ENCODE measurements at places on chromosomes 16 and 17.

DNA sequence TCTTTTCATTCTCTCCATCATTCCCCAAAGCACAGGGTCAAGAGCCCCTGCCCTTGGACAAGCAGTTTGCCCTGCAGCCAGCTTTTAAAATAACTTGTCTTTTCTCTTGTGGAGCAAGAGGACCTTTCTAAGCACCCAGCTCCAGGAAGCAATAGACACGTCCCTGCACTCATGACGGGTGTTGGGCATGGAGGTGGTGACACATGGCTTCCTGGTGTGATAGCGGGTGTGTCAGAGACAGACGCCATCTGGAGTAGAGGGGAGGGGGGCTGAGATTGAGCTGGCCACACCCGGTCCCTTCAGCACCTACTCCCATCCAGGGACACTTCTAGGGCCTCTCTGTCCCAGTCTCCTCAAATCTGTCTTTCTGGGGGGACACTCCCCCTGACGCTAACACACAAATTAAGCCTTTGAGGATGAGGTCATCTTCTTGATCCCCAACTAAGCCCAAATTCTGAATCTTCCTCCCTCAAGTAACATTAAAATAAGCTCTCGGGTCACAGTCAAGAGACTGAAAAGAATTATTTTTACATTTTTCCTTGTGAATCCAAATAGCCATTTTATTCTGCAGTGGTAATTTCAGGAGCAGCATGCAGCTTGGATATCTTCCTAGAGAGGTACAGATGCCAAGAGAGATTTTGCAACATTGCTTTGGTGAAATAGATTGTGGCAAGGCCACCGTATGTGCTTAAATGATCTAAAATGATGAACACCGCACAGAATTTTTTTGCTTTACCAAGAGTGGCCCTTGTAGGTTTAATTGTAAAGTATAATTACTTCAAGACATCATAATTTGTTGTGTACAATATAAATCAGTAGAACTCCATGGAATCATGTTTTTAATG is 216.6 kb upstream of the IRX3 start:
- no peak for DNase-seq

GRCh38 chr16:78535098-78535497 is 435.6 kb downstream of the WWOX start:
- no peak for DNase-seq

DNA sequence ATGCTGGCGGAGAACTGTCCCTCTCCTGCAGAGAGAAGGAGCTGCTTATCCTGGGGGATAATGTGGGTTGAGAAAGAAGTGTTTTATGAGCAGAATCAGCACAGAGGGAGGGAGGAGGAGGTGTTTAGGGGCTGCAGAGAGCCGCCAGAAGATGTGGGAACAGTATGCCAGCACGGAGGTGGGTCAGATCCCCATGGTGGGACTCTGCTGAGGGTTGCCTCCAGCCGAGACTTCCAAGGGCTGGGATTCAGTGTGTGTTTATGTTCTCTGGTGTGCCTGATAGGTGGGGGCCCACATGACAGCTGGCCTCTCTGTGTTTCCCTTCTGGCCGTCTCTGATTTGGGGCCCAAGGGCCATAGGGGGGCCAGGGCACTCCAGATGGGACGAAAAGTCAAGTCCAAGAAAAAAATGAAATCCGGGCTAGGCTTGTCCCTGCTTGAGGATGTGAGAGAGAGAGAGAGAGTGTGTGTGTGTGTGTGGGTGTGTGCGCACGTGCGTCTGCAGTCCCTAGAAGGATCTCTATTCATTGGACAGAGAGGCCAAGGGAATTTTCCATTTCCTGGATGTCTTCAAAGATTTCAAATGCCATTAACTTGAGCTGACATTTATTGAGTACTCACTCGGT is 21.6 kb downstream of the PRKCB start:
- DNase-seq: no peak

- no peak for DNase-seq
These were observed 271.2 kb downstream of the CBLN1 start for GRCh38 chr16:49010396-49010795.

DNA sequence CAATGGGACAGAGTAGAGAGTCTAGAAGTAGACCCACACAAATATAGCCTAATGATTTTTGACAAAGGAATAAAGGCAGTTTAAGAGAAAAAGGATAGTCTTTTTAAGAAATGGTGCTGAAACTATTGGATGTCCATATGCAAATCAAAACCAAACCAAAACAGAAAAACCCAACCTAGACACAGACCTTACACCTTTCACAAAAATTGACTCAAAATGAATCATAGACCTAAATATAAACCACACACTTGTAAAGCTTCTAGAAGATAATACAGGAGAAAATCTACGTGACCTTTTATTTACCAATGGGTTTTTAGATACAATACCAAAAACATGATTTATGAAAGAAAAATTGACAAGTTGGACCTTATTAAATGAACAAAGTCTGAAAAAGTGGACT is 66.4 kb upstream of the MPHOSPH6 start:
- no peak for DNase-seq

- no peak for DNase-seq
These were observed 1.3 kb upstream of the CCDC92B start for GRCh38 chr17:2750721-2751120.

DNA sequence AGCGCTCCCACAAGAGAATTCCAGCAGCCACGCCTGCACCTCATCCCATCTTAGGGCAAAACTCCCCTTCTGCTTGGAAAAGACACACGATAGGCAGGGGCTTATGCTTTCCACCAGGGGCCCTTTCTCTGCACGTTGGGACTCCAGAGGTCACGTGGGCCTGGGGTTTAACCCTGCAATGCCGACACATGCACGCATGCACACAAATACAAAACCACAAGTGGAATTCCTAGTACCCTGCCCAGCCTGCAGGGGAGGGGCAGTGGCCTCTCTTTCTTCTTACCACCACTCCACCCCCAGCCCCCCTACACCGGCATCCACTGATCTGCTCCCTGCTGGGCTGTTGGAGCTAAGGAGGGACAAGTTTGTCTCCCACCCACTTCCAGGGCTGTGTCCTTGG is 16.8 kb upstream of the CCDC182 start:
- no peak for DNase-seq

GRCh38 chr17:78665952-78666920 is 89.0 kb upstream of the DNAH17 start:
- peak; percentile 9 for DNase-seq

DNA sequence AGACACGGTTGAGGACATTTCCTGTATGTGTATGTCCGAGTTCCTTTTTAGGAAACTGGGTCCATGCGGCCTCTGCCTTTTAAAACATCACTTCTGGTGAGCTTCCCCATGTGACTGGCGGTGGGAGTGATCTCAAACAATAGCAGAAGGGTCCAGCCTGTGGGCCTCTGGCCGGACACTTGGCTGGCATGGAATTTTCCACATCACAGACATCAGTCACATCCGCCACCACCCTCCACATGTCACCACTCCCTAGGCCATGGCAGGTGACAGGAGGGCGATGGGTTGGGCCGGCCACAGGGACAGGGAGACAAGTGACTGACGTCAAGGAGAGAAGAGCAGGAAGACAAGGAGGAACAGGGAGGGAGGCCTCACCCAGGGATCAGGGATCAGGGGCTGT is 83.7 kb downstream of the DNAH17 start:
- no peak for DNase-seq

- no peak for DNase-seq
These were observed 133.9 kb downstream of the SOCS1 start for GRCh38 chr16:11121914-11122692.

- DNase-seq: no peak
These were observed 42.5 kb downstream of the AKAP10 start for GRCh38 chr17:19935169-19935568.

DNA sequence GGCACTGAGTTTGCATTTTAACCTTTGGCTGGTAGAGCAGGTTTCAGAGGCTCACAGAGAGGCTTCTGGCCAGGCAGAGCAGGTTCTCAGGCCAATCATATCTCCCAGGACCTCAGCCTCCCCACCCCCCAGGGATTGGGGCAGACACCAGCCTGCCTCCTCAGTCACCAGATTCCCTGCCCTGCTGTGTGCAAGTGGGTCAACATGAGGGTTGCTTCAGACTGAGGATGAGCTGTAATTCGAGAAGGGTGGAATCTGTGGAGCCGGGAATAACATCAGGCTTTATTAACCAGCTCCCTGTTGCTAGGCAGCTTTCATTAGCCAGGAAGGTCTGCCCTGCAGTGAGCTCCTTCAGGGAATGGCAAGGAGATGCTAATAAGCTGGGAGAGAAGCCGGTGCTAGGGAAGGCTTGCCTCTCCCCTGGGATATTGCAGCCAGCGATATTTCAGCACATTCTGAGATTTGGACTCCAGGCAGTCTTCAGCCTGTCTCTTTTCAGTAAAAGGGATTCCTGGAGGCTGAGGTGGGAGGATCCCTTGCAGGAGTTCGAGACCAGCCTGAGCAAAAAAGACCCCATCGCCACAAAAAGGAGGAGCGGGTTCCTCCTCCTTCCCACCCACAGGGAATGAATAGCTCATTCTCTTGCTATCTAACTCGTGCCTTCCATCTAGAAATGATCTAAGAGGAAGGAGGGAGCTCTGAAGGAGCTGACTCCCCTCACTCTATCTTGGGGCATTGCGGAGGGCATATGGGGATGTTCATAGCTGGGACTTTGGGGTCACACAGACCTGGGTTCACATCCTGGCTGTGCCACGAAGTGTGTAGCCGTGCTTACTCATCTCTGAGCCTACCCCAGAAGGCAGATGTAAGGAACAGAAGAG is 10.7 kb downstream of the SGSM2 start:
- no peak for DNase-seq

DNA sequence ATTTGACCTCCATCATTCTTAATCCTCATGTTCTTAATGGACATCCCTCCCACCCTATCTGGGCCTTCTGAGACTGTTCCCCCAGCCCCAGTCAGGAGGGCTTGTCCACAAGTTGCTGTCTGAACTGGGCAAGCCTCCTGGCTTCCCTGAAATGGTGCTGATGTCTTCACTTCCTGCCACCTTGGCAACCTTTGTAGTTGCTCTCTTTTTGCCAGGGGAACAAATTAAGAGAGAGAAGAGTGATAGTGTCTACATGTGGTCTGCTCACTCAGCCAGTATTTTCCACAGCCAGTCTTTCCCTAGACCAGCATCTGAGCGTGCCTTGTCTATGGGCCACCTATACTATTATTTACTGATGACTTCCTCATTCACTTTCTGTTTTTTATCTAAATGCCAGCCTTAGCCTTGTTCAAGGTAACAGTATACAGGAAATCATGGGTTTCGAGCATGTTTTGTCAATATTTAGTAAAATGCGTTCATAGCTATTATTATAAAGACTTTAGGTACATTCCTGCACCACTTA is 710.1 kb downstream of the MAF start:
- no peak for DNase-seq

GRCh38 chr17:69406941-69407340 is 7.6 kb upstream of the MAP2K6 start:
- DNase-seq: no peak

DNA sequence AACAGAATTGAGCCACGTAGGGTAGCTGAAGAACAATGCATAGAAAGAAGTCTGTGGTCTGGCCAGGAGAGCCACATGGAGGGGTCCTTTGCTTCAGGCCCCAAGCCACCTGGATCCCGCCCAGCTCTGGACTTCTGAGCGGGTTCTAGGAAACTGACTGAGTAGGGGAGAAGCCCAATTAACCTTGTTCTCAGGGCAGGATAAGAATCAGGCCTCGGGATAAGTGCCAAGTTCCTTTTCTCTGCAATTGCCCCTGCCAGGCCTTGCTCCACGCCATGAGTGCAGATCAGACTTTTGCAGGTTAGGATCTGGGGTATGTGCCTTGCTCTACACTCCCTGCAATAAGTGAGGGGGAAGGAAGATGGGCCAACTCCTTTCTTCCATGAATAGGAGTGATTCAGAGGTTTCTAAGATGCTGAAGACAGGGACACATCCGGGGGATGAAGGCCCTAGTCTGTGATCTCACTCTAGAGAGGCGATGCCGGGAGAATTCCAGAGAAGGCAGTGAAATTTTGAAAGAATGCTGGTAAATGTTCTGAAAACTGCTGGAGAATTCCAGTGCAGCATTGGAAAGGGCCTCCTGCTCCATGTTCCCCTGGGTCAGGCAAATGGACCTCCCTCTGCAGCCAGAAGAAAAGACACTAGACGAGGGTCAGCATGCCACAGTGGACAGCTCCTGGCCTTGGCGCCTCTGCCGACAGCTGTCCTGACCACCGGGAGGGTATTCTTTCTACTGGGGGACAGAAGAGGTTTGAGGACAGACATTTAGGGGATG is 5.8 kb downstream of the NEUROD2 start:
- no peak for DNase-seq

DNA sequence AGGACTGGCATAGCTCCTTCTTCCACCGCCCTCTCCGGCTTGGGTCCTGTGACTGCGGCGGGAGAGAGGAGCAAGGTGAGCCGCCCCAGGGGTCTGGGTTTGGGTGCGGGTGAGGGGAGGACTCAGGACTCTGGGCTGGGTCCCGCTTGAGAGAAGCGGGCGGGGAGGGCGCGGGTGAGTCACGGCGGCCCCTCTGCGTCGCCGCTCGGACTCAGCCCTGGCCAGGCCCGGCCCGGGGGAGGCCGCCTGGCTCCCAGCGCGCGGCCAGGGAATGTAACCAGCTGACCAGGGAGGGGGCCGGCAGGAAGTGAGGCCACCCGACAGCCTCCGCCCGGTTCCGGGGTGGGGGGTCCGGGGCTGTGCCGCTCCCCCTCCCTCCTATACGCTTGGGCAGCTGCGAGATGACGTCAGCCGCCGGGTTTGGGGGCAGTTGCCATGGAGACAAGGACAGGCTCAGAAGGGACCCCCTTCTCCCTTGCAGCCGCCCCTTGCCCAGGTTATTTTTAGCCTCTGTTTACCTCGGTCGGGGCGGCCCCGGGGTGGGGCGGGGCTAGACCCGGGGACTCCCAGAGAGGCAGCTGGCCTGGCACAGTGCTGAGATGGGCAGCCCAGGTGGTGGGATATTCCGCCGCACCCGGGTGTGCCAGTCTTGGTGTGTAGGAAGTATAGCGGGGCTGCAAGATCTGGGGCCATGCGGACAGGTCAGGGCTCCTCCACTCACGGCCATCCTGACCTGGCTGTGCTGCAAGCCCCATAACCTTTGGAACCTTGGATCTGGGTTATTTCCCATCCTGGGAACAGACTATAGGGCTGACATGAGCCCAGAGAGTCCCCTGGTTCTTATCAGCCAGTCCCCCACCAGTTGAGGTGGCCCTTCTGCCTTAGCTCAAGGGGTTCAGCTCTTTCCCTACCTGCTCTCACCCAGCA is 1.6 kb downstream of the RIPOR1 start:
- DNase-seq: no peak

DNA sequence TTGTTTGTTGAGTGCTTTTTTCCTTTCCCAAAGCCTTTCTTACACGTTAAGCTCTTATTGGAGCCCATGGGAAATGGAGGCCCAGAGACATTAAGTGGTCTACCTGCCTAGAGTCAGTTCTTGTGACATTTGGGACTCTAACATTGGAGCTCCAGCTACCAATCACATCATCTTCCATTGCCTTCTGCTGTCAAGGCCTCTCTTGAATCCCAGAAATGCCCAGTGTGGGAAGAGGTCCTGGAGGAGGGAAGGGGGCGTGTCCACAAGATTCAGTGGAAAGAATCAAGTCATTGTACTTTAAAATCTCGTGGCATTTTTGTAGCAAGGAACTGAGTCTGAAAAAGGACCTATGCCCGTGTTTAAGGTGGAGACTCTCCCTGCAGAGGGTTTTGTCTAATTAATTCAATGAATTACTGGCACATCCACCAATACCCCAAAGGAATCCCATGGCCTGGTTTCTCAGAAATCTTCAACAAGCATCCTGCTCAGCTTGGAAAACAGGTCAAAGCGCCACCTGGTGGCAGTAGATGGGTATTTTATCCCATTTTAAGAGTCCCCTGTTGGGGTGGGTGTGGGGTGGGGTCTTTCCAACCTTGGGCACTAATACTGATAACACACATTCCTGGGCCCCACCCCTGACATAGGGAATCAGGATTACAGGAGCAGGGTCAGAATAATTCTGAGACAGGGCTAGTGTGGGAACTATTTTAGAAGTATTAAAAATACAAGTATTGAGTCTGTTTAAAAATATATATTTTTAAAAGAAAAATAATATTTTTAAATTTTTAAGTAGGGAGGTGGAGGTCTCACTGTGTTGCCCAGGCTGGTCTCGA is 24.6 kb downstream of the GPT2 start:
- peak; percentile 51 for DNase-seq
